ENCODE measurements at places on chromosomes 7 and 10.

GRCh38 chr10:78438907-78439809 is 405.5 kb downstream of the RPS24 start:
- no peak for DNase-seq

DNA sequence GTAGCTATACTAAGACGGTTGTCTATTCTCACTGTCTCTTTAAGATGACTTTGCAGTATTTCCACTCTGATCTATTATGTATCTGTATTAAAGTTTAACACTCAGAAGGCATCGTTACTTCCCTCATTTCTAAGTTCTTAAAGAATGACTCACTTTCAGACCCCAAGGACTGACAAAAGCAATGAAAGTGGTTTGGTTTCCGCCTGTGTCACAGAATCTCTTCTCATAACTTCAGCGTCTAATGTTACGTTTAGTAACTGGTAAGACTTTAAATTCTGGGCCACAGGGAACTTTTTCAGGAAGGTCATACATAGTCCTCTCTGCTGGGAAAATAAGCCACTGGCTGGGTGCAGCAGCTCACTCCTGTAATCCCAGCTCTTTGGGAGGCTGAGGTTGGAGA is 892.0 kb upstream of the AUTS2 start:
- no peak for DNase-seq

GRCh38 chr7:46156853-46157252 is 235.8 kb upstream of the IGFBP3 start:
- DNase-seq, result no peak

DNA sequence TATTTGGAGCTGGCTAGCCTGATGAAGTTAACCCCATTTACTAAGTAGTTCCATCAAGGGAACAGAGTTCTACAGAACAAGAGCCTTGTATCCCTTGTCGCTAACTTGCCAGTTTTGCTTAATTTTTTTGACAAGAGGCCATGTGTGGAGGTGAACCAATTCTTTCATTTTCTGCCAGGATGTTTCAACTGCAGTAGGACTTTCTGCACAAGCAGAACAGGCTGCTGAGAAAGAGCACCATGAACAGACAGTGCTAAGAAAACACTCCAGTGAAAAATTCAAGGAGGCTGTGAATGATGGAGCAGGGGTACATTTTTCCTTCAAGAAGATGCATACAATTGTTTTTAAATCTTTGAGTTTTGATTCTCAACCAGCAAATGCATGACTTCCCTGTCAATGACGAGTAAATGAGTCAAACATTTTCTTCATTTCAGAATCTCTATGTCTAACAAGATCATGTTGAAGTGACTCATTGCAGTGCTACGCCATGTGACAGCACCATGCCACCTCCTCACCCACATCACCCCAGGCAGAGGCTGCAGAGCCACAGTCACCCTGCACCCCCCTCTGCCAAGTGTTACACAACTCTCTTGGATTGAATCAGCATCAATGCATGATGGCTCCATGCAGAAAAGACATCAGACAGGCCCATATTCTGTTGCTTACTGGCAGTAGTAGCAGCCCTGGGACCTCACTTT is 193.1 kb downstream of the COBL start:
- peak; percentile 54 for DNase-seq

DNA sequence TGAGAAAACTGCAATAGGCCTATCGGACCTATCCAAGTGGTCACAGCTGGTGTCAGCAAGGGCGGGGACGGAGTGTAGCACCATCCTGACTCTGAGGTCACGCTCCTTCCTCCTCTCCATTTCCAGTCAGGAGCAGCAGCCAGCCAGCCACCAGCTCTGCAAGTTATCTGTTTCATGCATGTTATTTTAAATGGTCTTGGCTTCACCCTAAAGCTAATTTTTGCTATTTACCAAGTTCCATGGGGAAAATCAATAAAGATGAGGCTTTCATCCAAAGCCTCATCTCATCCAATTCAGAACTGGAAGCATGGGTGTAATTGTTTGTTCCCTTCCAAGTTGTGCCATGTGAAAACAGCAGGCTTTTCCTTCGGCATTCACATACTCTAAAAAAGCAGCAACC is 49.3 kb downstream of the ICA1 start:
- no peak for DNase-seq

- no peak for DNase-seq
Measured at GRCh38 chr10:126551202-126551601, 119.3 kb downstream of the C10orf90 start.

DNA sequence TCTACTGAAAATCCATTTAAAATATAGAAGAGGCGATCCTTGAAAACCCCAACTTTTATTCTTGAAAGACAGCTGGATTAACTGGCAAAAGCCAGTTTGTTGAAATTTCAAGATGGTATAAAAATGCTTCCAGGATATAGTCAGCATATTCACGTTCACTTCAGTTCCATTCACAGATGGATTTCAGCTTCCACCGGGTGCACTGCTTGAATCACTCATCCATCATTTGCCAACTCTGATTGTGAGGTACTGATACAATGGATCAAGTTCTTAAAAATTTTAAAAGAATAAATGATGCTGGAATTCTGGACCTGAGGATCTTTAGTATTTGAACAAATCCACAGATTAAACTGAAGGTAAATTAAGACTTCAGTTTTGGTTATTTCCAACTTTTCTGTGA is 2.4 kb downstream of the PURB start:
- DNase-seq, result no peak
